Stimulated activated CD4-positive, alpha-beta T cell treated with anti-CD3 and anti-CD28 coated beads, Interleukin-1b, Interleukin-23, amount 100 ng/mL, for 4 hours (primary cell): ENCODE measurements at places on chromosomes 3 and 15.
A peak's percentile ranks its signal among the peaks of the same experiment; 100 is the strongest.

DNA sequence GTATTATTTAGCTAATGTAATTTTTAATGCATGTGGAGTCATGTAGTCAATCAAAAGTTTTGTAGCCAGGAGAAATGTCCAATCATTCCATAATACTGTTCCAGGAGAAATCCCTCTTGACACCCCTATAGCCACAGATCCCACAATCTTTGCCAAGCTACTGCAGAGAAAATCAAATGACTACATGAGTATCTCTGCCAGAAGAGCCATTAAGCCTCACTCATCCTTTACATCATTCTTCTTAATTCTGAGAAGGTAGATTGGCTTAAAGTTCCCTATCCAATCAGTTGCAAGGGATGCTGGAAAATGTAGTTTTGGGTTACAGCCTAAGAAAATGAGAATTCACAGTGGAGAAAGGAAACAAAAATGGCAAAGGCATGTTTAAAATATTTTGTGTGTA is 502.1 kb downstream of the ZBBX start:
- no peak for DNase-seq

- peak; percentile 38 for DNase-seq
These were observed 7.7 kb downstream of the BHLHE40 start for GRCh38 chr3:4986782-4987537.

- no peak for DNase-seq
These were observed 537.1 kb downstream of the RSL24D1 start for GRCh38 chr15:54659646-54660045.

DNA sequence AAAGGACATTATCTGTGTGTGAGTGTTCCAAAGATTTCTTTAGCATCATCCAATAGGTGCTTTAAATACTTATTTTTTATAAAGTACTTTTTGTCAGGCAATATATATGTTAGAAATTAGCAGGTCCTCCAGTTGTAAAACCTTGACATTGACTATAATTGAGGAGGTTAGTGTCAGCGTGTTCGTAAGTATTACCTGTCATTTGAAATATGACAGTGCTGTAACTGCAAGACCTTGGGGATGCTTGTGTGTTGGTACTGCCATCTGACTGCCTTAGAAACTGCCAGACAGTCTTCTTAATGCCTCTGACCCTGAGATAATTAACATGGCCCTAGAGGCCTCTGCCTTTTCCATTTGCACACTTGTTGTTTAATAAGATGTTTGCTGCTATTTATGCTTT is 170.7 kb downstream of the NAALADL2 start:
- DNase-seq = no peak

GRCh38 chr3:160735826-160736225 is 20.2 kb upstream of the PPM1L start:
- no peak for DNase-seq

DNA sequence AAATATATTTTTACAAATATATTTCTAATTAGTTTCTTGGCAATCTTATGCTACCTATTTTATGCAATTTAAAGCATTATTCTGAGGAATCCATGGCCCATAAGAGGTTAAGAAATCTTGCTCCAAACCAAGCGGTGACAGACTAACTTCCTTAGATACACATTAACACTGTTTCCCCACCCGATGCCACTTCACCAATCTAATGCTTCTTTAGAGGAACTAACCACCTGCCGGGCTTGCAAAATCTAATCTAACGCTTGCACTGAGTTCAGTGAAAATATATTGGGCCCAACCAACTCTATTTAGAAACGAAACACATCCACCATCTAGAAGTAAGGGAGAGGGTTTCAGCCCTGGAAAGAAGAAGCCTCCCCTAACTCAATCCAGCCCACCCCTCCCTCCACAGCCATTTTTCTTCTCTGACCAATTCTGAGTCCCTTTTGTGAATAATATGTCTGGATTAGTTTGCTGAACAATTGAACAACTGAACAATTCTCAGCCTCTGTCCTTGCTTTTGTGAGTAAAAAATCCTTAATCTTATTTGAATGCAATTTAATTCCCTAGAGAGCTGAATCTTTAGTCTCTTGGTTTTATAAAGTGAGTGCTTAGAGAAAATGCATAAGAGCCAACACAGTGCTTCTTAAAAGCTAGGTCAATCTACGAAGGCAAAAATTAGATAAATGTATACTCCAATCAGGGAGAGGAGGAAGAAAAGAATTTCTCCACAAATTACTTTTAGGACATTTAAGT is 150.4 kb upstream of the ADAMTS9 start:
- no peak for DNase-seq

DNA sequence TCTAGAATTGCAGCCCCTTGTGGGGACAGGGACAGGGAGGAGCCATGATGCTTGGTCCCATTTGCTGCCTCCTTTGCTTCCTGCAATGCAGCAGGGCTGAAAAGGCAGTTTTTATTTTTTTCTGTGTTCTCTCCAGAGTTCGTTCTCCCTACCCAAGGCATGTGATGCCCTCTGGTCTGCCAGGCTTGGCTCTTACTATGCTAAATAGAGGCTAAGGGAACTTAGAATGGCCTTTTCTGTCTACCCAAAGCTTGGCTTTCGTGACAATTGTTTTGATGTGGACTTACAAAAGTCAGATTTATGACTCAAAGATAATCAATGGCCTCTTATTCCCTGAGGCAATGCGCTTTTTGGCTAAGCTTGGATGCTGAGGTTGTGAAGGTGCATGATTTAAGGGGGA is 293.3 kb upstream of the TBL1XR1 start:
- DNase-seq = no peak
